ENCODE measurements at places on chromosomes 3 and 15. TPM values are rescaled to one million over a fixed set of nuclear protein-coding genes. Genes with fewer than 3 reads are reported as not detected.
A peak's percentile ranks its signal among the peaks of the same experiment; 100 is the strongest.

The ITIH3 gene
- polyA plus RNA-seq: not detected

The C2CD4A gene
- not detected for polyA plus RNA-seq

The RAD18 gene
- polyA plus RNA-seq: 18.4 TPM

The CCR8 gene
- polyA plus RNA-seq: not detected

The PATL2 gene
- polyA plus RNA-seq: 0.12 TPM

The DNAH12 gene
- 0.02 TPM for polyA plus RNA-seq

The FBLN2 gene
- polyA plus RNA-seq: 0.03 TPM

The PGBD4 gene
- polyA plus RNA-seq: 0.94 TPM

The KCNMB3 gene
- polyA plus RNA-seq: 0.67 TPM

The U2SURP gene
- 36.1 TPM for polyA plus RNA-seq

DNA sequence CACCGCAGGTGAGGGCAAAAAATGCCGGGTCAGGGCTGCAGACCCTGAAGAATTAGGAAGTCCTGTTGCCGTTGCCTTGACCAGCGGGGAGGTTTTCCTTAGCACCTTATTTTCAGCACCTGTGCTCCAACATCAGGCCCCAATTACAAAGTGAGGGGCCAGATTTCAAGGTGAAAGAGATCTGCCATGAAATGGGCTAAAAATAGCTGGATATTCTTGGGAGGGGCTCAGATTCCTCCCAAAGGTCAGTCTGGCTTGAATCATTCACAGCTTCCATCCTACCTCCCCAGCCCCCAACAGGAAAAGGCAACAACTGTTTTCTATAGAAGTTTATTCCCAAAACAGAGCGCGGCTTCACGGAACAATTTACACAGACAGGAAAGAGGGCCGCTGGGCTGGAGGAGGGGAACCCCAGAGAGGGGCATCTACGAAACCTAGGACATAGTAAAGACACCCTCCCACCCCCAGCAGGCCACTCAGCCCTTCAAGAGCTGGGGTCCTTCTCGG lies 941 bp upstream of the SLC26A6 start:
- no peak for DNase-seq

- no peak for DNase-seq
These were observed 87.5 kb downstream of the CORO2B start for GRCh38 chr15:68666120-68666811.

- peak; percentile 25 for DNase-seq
These were observed 17.7 kb downstream of the PTH1R start for GRCh38 chr3:46895204-46895660.

DNA sequence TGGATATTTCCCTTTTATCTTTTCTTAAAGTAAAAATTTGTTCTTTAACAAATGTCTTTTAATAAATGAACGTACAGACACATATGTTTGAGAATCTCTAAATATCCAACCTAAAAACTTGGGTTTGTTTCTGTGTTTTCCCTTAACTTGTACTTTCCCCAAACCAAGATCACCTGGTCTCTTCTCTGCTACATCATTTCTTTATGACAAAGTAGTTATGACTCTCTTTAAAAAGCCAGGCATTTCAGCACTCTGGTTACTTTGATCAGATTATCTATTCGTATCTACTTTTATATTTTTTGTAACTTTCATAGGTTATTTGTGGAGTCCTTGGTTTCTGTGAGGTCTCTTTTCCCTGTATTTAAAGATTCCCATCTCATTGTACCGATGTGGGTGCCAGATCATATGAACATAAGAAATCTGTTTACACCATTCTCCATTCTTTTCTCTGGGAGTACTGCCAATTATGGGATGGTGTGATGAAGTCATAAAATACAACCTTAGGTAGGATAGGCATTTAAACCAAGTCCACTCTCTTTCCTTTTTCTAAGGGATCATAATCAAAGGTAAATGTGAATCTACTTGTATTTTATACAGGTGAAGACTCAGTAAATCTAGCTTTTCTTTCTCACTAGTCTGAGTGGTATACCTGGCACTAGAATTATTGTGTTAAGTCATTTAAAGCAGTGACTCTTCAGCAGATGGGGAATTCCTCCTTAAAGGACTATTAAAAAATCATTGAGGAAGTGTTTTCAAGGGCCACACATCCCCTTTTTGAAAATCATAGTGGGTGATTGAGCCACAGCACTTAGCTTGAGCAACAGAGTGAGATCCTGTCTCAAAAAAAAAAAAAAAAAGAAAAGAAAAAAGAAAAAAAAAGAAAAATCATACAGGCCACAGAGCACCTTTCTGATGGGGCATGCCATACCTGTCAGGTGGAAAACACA lies 12.4 kb upstream of the NFKBIZ start:
- peak; percentile 63 for DNase-seq

DNA sequence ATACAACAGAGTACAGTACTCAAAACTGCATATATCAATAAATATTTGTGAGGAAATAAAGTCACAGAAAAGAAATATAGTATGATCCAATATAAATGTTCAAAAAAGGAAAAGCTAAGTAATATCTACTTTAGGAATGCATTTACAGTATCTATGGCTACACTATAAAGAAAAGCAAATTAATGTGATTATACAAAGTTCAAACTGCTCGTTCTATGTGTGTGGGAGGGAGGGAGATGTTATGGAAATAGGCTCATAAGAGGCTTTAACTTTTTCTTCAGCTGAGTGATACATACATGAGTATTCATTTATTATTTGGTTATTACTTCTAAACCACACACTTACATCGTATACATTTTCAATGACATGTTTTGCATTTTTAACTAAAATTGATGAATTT lies 377.7 kb upstream of the AGTR1 start:
- no peak for DNase-seq

GRCh38 chr3:94285872-94286271 lies 223.0 kb downstream of the NSUN3 start:
- peak; percentile 5 for DNase-seq

GRCh38 chr3:181713280-181713647 lies 1.5 kb downstream of the SOX2 start:
- DNase-seq: no peak

DNA sequence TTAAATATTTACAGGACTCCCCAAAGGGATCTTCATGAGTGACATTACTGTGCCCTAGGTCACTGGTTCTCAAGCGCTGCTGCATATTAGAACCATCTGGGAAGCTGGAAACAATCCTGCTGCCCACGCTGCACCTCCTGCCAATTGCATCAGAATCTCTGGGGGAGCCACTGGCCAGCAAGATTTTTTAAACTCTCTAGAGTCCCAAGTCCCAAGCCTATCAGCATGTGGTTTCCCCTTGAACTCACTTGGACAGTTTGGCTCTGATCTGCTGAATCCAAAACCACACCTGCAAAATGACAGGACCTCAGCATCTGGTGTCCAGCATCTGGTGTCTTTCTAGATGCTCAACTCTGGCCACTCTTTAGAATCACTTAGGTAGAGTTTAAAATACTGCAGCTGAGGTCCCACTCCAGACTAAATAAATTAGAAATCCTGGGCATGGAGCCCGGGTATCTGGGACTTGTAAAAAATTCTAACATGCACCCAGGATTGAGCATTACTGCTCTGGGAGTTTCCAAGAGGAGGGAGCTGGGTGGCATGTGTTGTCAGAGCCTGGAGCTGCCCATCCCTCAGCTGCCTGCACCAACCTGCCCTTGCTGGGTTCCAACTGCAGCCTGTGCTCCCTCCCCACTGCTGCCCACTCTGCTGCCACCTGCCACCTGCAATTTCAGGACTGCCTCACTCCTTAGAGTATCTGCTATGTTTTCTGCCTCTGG lies 311.3 kb downstream of the SLC9A9 start:
- DNase-seq: peak; percentile 61

- DNase-seq: no peak
These were observed 154.6 kb downstream of the B3GALNT1 start for GRCh38 chr3:160950542-160950941.

DNA sequence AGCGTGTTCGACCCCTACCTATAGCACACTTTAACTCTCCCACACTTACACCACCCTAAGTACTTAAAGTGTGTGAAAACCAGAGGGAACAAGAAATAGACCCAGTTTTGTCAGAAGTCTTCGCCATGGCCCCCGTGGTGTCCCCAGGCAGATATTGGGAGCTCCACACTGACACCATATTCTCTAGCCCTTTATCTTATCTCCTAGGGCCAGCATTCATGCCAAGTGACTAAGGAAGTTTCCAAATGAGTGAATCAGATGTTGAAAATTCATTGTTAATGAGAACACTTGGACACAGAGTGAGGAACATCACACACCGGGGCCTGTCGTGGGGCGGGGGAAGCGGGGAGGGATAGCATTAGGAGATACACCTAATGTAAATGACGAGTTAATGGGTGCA lies 31.8 kb downstream of the P3H2 start:
- DNase-seq: peak; percentile 28

GRCh38 chr15:40787991-40788390 lies 18.2 kb downstream of the C15orf62 start:
- DNase-seq: no peak

DNA sequence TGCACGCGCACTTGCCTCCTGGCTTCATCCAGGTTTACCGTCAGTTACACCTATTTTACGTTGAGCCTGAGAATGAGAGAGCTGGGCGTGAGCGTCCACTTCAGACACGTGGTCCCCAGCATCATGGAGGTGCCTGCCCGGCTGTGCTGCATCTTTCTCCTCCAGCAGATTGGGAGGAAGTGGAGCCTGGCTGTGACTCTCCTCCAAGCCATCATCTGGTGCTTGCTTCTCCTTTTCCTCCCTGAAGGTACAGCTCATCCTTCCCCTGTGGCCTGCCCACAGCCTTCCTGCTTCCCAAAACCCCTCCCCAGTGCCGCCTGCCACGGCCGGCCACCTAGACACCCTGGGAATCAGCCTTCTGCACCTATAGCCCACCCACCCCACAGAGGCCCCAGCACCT lies 31.6 kb downstream of the SLC22A14 start:
- DNase-seq: no peak

- DNase-seq: no peak
These were observed 243.8 kb upstream of the TPRG1 start for GRCh38 chr3:188927971-188928370.

DNA sequence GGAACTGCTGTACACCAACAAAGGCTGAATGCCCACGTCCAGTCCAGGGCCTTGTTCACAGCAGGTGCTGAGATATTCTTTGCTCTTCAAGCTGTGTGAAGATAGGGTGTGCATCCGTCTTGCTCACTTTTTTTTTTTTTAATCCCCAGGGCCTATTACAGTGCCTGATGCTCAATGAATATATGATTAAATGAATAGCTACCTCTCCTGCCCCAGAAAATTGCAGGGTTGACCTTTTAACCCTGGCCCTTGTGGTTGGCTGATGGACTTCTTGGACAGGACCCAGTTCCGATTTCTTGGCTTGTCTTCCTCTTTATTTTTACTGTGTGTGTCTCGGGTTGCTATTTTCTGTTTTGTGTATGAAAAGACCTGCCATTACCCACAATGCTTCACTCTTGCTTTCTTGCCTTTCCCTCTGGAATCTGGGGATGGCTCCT lies 2.9 kb upstream of the FYTTD1 start:
- DNase-seq: no peak

GRCh38 chr3:58077596-58078285 lies 69.5 kb downstream of the FLNB start:
- no peak for DNase-seq

DNA sequence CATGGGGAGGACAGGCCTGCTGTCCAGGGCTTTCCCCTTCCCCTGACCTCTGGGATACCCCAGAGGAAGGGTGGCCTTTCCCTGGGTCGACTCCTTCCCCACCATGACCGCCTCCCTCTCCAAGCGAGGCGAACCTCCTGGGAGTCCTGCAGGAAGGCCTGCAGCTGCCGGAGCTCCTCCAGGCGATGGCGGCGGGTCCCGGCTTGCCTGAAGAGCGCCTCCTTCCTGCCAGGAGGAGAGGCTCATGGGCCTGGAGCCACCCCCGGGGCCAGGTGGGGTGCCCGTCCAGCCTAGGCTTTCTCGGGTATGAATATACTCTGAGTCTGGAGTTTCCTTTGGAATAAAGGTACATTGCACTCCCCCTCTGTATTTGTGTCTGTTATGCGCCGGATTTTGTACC lies 20.1 kb downstream of the PLA2G4B start:
- DNase-seq: no peak

DNA sequence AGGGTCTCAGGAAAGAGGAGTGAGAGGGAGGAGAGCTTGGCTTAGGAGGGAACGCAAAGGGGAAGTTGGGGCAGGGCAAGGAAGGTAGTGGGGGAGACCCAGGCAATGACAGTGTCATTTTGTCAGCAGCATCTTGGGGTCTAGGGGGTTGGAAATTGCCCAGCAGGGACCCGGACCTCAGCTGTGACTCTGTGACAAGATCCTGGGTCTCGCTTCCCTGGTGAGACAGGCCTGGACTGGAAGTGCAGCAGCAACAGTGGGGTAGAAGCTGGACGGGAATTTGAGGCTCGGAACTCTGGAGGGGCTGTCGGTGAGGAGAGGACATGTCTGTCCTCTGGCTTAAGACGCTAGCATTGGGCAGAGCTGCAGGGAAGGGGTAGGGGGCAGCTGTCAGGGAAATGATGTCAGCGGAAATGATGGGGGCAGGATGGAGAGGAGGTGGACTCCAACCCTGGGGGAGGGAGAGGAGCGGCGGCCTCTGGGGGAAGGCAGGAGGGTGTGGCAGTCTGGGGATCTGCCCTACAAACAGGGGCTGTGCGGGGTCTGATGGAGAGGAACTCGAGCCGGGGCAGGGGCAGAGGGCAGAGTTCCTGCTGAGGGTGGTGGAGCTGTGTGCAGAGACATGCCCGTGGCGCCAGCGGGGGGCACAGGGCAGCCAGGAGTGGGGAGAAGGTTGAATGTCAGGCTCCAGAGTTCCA lies 12.3 kb downstream of the ANPEP start:
- no peak for DNase-seq

GRCh38 chr15:64599716-64600115 lies 139.3 kb downstream of the ZNF609 start:
- DNase-seq: peak; percentile 55

- DNase-seq: no peak
These were observed 857.9 kb upstream of the CADM2 start for GRCh38 chr3:84100861-84101260.

DNA sequence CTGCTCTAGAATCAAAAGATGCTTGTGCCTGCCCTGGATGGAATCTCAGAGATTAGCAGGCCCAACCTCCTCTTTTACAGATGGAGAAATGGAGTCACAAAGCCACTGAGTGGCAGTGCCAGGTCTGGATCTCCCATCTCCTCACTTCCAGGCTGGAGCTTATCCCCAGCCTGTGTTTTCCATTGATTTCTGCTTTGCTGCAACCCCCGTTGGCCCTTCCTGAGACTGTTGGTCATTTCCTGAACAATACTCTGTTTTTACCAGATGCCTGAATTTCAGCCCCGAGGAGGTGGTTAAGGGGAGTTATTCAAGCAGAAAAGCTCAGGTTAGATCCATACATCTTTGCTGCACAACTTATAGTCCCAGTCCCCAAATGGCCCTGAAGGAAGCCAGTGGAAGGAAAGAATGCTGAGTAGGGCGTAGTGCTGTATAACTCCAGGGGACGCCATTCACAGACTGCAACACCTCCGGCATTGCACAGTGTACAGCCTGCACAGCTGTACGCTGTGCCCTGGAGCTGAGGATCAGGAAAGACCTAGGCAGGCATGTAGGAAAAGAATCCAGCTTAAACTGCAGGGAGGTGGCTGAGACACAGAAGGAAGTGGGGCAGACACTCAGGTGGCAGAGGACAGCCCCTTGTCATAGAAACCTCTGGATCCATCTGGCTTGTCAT lies 77.5 kb downstream of the RPLP1 start:
- no peak for DNase-seq

Data from mammary epithelial cell (primary cell).